Fibroblast of skin of back (primary cell): ENCODE measurements at places on chromosomes 2 and 18.

GRCh38 chr2:17649026-17649425 is 104.6 kb downstream of the SMC6 start:
- no peak for DNase-seq

DNA sequence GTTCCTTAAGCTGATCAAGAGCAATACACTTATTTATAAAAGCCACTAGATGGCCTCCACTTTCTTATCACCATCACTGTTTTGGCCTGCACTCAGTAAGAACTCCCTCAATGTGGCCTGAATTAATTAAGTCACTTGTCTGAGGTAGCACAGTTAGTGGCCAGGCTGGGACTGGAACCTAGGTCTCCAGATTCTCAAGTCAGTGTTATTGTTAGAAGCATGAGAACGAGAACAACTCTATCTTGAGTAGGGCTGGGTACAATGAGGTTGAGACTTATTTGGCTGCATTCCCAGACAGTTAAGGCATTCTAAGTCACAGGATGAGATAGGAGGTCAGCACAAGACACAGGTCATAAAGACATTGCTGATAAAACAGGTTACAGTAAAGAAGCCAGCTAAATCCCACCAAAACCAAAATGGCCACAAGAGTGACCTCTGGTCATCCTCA is 115.8 kb downstream of the SS18 start:
- DNase-seq: no peak

- no peak for DNase-seq
Measured at GRCh38 chr18:45270289-45270771, 344.9 kb upstream of the SLC14A2 start.

GRCh38 chr2:28588292-28588670 is 92.4 kb downstream of the PLB1 start:
- DNase-seq: no peak

- DNase-seq: no peak
Measured at GRCh38 chr2:16655445-16655837, 10.2 kb downstream of the CYRIA start.

GRCh38 chr2:26980971-26981370 is 10.5 kb downstream of the MAPRE3 start:
- no peak for DNase-seq

- peak; percentile 46 for DNase-seq
Measured at GRCh38 chr2:25323042-25323514, 18.6 kb downstream of the DNMT3A start.

- DNase-seq: no peak
Measured at GRCh38 chr2:155404433-155405002, 706.0 kb downstream of the KCNJ3 start.
